ENCODE measurements at places on chromosomes 16 and 17.
A peak's percentile ranks its signal among the peaks of the same experiment; 100 is the strongest.

GRCh38 chr17:56912105-56912999 is 1.5 kb downstream of the TRIM25 start:
- DNase-seq, result peak; percentile 60

DNA sequence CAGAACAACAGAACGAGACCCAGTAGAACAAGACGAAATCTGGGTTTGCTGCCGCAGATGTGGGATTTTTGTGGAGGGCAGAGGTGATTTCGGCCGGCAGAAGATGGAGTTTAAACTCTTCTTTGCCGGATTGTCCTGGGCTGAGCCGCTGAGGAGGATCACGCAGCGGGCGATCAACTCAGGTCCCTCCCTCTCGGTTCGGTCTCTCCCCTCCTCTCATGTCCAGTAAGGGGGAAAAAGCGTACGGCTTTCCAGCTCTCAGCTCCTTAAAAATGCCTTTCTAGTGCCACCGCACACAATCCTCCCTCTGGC is 2.5 kb downstream of the PHF12 start:
- DNase-seq, result no peak

GRCh38 chr16:23107936-23108335 is 41.3 kb downstream of the USP31 start:
- no peak for DNase-seq

- no peak for DNase-seq
Measured at GRCh38 chr17:72659811-72660210, 432.7 kb downstream of the SLC39A11 start.

DNA sequence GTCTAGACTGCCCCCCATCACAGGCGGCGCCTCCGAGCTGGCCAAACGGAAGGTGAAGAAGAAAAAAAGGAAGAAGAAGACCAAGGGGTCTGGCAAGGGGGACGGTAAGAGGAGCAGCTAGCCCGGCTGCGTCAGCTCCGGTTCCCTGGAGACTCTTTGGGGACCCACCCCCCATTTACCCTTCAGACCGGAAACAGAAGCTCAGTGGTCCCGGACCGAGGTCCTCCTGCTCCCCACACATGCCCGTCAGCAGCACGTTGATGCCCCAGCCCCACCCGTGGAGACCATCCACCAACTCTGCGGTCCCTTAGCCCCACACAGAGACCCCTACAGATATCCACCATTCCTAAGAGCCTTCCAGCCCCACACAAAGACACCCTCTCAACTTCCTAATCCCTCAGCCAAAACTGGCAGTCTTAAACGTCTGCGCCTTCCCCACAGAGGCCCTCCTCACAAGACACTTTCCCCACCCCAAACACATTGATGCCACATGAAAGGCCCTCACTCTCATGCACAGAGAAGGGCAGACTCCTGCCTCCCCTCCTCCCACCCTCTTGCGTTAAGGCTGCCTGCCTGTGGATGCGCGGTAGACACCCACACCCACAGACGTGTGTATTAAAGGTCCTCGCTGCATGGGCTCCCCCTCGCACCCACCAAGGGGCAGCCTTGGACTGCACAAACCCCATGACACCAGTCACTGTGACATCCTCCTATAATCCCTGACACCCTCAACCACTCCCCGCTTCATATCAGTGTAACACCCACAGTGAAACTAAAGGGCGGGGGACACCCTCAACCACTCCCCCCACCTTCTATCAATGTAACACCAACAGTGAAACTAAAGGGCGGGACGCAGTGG is 58.2 kb upstream of the RPH3AL start:
- DNase-seq, result peak; percentile 11

DNA sequence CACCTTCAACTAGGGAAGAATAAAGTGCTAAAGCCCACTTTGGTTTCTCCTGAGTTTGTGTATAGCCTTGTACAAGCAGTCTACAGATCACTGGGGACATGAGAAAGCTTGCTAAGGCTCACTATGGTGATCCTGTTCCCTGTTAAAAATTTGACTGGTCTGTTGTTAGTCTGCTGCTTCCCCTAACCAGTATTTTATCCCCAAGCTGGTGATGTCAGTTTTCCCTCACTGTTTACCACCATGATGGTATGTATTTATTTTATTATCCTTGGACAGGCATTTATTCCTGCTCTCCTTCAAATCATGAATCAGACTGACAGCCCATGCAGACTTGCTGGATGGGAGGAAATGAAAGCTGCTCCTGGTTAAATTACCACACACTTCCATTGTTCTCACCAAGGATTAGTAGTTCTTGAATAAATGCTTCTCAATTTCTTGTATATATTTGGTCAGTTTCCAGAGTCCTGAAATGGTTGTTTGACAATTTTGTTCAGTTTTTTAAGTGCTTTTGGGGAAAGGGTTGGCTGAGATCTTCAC is 99.6 kb downstream of the CA4 start:
- DNase-seq, result peak; percentile 30

GRCh38 chr17:73343739-73344454 is 32.1 kb upstream of the CDC42EP4 start:
- no peak for DNase-seq

DNA sequence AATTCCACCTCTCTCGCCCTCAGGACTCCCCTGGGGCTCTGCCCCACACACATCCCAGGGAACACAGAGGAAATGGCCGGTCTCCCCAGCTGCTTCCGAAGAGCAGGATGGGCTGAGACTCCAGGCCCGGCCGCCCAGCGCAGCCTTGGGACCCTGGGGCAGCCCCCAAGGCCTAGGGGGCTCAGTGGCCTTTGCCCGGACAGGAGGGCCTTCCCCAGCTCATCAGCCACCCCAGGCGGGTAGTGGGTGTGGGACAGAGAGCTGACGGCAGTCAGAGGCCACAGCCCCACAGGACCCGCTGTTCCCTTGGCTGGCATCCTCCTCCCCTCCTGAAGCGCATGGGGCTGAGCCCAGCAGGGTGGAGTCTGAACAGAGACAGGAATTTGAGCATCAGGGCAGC is 6.2 kb upstream of the CBFA2T3 start:
- DNase-seq, result no peak

GRCh38 chr17:58176200-58176599 is 9.4 kb downstream of the OR4D2 start:
- peak; percentile 12 for DNase-seq

- no peak for DNase-seq
Measured at GRCh38 chr16:85237817-85238216, 125.5 kb upstream of the CIBAR2 start.

GRCh38 chr16:56667581-56668571 is at the start of gene MT1G:
Gene MT1G, minus strand, starts transcription at chr16:56668065. Its CDS starts 72 bp downstream, at chr16:56667993.
- no peak for DNase-seq

- DNase-seq, result no peak
Measured at GRCh38 chr16:3542601-3543373, 34.4 kb downstream of the NLRC3 start.

- peak; percentile 78 for DNase-seq
Measured at GRCh38 chr17:37079735-37080134, 131.0 kb downstream of the AATF start.

DNA sequence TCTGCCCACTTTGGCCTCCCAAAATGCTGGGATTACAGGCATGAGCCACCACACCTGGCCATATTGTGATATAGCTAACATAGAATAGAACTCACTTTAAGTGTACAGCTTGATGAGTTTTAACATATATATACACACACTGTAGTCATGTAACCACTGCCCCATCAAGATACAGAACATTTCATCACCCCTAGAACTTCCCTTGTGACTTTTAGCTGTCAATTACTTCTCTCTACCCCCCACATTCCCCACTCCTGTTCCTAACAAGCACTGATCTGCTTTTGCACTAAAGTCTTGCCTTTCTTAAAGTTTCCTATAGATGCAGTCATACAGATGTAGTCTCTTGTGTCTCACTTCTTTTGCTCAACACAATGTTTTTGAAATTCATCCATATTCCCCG is 93.1 kb downstream of the PITPNC1 start:
- no peak for DNase-seq

- no peak for DNase-seq
Measured at GRCh38 chr16:86819533-86819892, 241.2 kb downstream of the FOXL1 start.

DNA sequence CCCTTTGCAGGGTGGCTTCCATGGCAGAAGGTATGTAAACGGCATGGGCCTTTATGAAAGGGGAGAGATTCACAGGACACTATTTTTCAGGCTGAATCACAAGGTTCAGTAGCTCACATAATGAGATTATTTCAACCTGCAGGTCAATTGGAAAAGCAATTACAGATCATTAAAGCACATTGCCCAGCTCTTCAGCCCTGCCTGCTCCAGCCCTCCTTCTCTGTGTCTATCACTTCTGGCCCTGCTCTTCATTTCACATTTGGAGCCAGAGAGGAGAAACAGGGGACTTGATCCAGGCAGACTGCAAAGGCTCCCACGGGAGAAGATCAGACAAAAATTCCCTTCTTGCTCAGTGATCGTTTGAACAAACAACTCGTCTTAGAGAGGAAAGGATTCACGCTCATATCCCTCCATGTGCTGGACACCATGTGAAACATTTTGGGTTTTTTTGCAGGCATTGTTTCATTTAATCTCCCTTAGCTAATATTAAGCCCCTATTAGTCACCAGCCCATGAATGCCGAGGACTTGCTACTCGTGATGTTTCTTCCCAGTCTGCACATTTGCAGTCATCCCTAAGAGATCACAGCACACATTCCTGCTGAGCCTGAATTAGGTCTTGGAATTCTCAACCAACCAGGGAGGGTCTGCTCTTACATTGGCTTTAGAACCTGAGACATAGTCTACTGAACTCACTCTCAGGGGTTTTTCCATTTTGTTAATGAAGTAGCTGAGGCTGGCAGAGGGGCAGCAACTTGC is 443.9 kb upstream of the CCL2 start:
- DNase-seq, result no peak

- DNase-seq, result no peak
Measured at GRCh38 chr17:67324330-67324729, 42.0 kb downstream of the PSMD12 start.

DNA sequence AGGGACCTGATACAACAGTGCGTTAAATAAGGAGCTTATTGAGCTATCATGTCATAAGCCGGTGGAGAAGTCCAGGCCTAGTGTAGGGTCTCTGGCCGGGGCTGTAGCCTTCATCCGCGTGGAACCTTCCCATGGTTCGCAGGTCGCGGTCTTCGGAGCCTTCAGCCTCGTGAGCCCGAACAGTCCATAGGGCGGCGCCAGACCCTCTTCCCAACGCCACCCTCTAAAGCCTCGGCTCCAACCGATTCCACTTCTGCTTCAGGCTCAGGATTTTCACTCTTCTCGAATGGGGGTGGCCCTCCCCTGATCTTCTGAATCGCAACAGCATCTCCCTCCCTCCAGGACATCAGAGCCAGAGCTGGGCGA is 10.3 kb upstream of the BRCA1 start:
- DNase-seq, result no peak

DNA sequence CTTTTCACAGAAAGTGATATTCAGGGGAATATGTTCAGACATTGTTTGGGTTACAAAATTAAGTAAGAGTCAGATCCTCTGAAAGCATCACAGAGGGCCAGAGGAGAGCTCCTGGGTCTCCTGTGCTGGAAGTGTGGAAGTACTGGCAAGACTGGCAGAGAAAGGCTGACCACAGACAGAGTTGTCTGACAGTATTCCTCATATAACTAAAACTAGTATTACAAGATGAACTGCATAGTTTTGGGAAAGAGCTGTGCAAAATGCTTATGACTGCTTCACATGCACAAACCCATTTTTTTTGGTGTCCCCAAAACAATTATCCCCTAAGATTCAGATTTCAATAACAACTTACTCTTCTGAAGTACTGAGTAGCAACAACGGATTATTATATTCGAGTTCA is 35.2 kb downstream of the N4BP1 start:
- DNase-seq, result no peak

- DNase-seq, result no peak
Measured at GRCh38 chr16:69889295-69889964, 61.7 kb upstream of the CLEC18A start.

DNA sequence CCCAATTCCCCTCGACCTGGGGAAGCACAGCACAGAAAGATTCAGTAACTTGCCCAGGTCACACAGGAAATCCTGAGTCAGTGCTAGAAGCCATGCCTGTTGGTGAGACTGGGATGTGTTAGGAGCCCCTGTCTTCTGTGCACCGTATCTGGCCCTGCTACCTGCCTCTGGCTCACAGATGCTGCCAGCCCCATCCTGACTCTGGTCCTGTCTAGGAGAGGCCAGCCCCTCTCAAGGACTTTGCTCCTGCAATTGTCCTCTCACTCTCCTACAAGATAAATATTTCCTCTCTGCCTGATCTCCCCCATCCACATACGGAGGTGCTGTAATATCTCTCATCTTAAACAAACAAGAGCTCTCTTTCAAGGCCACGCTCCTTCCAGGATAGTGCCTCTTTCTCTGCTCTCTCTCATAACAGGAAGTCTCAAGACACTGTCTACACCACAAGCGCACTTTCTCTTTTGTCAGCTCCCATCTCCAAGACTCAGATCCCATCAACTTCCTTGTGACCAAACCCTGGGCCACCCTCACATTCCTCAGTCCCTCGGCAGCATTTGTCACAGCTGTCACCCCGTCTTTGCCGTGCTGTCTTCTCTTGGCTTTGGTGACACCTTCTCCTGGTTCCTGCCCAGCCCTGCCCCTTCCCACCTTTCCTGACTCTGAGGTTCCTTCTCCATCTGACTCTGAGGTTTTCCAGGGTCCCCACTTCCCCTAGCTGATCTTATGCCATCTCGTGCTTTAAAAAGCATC is 1.9 kb downstream of the SLC13A2 start:
- no peak for DNase-seq

- DNase-seq, result no peak
Measured at GRCh38 chr17:38617074-38617860, 11.5 kb upstream of the SRCIN1 start.
